ENCODE measurements at places on chromosomes 11 and 22.
A peak's percentile ranks its signal among the peaks of the same experiment; 100 is the strongest.

DNA sequence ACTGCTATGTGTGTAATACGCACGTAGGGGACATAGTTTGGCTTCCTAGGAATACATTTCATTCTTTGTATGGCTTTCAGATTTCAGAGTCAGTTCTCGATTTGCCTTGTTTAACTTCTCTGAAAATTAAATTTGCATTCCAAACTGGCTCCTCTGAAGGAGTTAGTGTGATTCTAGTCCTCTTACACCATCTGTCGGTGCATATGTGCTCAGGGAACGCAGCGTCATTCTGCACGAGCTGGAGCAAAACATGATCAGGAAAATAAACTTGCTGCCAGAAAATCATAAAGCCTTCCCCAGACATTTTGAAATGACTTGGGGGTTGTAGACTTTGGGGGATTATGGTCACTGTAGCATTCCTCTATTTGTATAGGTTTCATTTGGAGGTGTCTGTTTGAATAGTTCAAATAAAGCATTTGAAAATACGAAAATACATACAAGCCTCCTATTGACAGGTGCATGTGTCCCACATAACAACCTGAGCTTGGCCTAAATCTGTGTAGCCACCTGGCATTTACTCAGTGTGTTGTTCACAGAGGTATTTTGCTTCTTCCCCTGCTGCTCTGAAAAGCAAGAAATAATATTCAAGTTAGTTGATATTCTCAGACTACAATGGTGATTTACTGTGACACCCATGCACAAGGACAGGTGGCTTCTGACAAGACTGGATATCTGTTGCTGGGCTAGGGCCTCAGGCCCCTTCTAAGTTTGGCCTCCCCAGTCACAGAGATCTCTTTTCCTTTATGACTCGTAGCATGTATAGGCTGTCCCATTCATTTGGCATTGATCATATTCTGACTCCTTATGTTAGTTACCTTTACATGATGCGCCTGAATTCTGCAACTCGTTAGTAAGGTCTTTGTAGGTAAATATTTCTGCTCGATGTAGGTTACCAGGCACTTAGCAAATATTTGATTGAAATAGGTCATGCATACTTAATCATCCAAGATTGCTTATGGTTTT, 81.6 kb upstream of the SORL1-AS1 start:
- no peak for DNase-seq

DNA sequence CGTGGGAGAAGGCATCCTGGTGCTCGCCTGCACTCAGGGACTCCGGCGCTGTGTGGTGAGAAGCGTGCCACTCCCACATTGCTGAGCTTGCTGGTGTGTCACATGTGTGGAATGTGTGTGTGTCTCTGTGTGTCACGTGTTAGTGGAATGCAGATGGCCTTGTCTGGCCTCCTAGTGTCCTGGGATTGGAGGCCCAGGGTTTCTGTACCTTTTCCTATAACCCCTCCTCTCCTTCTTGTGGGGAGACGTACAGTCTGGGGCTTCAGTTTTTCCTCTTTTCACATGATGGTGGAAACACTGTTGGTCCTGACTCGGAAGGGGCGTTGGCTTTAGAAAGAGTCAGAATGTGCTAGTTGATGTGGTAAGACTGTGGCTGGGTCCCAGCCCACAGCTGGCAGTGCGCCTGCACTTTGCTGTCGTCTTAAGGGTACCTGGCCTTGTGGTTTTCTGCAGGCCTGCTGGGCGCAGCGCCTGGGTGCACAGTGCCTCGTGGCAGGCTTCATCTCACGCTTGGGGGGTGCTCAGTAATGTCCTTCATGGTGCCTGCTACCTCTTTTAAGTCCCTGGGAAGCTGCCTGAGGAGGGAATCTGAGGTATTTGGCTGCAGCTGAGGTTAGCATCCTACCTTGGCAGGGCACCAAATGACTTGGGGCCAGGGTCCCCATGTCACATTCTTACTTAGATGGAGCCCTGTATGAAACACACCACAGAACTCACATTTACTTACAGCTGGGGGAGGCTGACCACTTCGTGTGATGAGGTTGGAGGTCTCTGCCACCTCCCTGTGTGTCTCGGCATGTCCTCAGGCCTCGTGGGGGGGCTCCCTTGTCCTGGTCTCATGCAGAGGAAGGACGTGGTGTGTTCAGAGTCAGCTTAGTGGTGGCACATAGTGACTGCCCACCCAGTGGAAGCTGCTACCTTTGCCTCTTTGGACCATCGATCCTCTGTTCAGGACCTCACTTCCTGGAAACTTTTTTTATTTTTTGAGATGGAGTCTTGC, 61.9 kb downstream of the MED15 start:
- DNase-seq: no peak

- no peak for DNase-seq
Measured at GRCh38 chr22:50730013-50730891, 7.8 kb upstream of the ACR start.

DNA sequence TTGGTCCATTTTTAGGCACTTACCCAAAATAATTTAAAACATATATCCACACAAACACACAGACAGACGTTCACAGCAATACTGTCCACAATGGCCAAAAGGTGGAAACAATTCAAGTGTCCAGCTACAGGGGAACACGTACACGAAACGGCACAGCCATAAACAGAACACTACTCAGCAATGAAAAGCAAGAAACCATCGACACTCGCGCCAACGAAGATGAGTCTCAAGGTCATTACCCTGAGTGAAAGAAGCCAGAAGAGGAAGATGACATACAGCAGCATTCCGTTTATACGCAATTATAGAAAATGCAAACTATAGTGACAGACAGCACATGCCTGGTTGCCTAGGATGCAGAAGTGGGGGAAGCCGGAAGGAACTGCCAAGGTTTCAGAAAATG, 13.4 kb upstream of the COMT start:
- DNase-seq: no peak

GRCh38 chr11:119024430-119025098, 6.0 kb downstream of the TRAPPC4 start:
- DNase-seq: no peak

DNA sequence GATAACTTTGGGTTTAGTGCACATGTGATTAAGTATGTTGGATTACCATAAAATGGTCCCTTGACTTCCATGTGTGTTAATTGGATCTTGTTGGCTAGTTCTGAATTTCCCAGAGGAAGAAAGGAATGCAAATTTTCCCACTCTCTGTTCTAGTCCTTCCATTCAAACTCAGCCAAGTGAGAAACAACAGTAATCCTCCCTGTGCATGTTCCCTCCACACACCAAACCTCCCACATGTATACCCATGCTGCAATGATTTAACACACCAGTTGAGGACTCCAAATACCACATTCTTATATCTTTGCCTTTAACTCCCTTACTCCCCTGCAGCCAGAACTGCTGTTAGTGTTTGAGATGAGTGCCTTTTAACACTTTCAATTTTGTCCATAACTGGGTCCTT, 1158.9 kb downstream of the DLG2 start:
- no peak for DNase-seq

GRCh38 chr22:25726241-25726640, 15.7 kb upstream of the MYO18B start:
- DNase-seq: no peak

DNA sequence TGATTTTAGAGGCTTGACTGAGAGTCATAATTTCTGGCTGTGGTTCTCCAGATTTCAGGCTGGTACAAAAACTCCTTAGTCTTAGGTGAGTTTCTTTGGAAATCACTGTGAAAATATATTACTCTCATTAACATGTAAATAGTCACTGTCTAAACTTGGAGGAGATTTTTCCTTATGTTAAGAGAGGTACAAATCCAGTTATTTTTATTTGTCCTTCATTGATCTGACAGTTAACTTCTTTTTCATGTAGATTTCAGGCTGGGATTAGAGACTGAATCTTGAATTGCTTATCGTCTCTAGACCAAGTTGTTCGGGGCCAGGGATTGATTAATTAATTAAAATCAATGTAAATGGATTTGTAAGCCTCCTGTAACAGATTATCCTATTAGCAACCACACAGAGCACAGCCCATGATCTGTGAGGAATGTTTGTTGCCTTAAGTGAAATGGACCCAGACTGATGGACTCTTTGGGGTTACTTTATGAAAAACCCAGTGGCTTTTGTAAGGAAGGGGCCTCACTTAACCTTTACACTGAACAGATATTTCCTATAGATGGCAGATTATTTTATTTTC, 21.1 kb downstream of the TEAD1 start:
- no peak for DNase-seq

- DNase-seq: peak; percentile 2
Measured at GRCh38 chr22:26845021-26845743, 187.8 kb downstream of the MIAT start.

- no peak for DNase-seq
Measured at GRCh38 chr11:43561832-43562231, 118.7 kb upstream of the HSD17B12 start.

All from COR-L47 (cell line).